ENCODE measurements at places on chromosomes 2 and 18.

GRCh38 chr2:20065885-20066602 is 14.6 kb upstream of the LAPTM4A start:
- H3K4me3 ChIP-seq = no peak overlapping the region
- peaks cover 2% of the 10 kb centered on the region for H3K27me3 ChIP-seq
- no peaks in the 10 kb centered on the region for H3K36me3 ChIP-seq
- no peak for DNase-seq
- H3K27ac ChIP-seq = no peak overlapping the region
- H3K4me1 ChIP-seq = no peaks in the 10 kb centered on the region

DNA sequence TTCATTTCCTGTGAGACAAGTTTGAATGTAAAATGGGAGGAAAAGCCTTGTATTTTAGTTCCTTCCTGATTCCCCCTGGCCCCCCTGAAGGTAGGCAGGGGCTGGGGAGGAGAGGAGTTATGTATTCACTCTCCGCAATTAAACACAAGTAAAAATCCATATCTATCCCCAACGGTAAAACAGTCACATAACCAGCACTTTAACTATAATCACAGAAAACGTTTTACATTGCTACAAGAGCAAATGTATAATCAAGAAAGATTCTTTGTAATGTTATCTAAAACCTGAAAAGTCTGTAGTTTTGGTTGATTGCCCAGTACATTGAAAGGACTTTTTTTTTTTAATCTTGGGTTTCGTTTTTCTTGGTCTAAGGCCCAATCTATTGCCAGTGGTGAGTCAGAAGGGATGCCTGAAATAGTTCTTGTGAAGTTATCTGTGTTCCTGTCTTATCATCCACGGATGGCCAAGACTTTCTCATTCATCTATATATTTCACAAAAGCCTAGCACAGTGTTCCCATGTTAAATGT is 34.5 kb upstream of the CCNYL1 start:
- H3K4me1 ChIP-seq = no peaks in the 10 kb centered on the region
- H3K27ac ChIP-seq = no peak overlapping the region
- DNase-seq = no peak
- no peak overlapping the region for H3K4me3 ChIP-seq
- H3K36me3 ChIP-seq = no peaks in the 10 kb centered on the region

- peaks cover 6% of the 10 kb centered on the region for H3K27me3 ChIP-seq
- peak overlapping the region; percentile 94 for H3K27ac ChIP-seq
- DNase-seq = peak; percentile 18
- peak overlapping the region; percentile 66 for H3K4me3 ChIP-seq
- H3K36me3 ChIP-seq = peaks cover 10% of the 10 kb centered on the region
These were observed 79.2 kb downstream of the SETBP1 start for GRCh38 chr18:44759925-44760342.

GRCh38 chr2:118535818-118536212 is 311.6 kb downstream of the EN1 start:
- H3K36me3 ChIP-seq = no peaks in the 10 kb centered on the region
- no peak for DNase-seq
- no peak overlapping the region for H3K27ac ChIP-seq
- no peaks in the 10 kb centered on the region for H3K4me1 ChIP-seq

GRCh38 chr2:20350041-20350712 is 467 bp downstream of the PUM2 start:
- H3K27me3 ChIP-seq = no peaks in the 10 kb centered on the region
- DNase-seq = peak; percentile 68
- H3K4me3 ChIP-seq = peak overlapping the region; percentile 84
- H3K4me1 ChIP-seq = peaks cover 39% of the 10 kb centered on the region

DNA sequence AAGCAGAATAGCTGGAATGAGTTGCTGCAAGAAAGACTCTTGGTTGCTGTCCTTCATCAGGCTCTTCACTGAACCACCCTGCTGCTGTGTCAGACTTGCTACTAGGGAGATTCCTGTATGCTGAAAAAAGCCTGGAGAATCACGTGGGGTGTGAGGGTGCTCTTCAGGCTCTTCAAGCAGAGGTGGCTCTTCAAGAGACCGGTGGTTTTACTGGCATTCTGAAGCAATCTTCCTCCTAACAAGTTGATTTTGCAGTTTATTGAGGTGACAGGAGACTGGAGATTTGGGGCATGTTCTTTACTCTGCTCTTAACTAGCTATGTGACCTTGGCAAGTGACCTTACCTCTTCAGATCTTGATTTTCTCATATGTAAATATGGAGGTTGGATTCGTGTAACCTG is 14.1 kb downstream of the TMEM178A start:
- H3K4me1 ChIP-seq = no peaks in the 10 kb centered on the region
- H3K27me3 ChIP-seq = peaks cover 27% of the 10 kb centered on the region
- H3K27ac ChIP-seq = no peak overlapping the region
- no peak for DNase-seq
- H3K36me3 ChIP-seq = no peaks in the 10 kb centered on the region
- no peak overlapping the region for H3K4me3 ChIP-seq

- no peaks in the 10 kb centered on the region for H3K4me1 ChIP-seq
- H3K27ac ChIP-seq = no peak overlapping the region
- DNase-seq = no peak
- H3K36me3 ChIP-seq = no peaks in the 10 kb centered on the region
- H3K27me3 ChIP-seq = no peaks in the 10 kb centered on the region
These were observed 306.9 kb downstream of the CPS1 start for GRCh38 chr2:210863283-210863682.

DNA sequence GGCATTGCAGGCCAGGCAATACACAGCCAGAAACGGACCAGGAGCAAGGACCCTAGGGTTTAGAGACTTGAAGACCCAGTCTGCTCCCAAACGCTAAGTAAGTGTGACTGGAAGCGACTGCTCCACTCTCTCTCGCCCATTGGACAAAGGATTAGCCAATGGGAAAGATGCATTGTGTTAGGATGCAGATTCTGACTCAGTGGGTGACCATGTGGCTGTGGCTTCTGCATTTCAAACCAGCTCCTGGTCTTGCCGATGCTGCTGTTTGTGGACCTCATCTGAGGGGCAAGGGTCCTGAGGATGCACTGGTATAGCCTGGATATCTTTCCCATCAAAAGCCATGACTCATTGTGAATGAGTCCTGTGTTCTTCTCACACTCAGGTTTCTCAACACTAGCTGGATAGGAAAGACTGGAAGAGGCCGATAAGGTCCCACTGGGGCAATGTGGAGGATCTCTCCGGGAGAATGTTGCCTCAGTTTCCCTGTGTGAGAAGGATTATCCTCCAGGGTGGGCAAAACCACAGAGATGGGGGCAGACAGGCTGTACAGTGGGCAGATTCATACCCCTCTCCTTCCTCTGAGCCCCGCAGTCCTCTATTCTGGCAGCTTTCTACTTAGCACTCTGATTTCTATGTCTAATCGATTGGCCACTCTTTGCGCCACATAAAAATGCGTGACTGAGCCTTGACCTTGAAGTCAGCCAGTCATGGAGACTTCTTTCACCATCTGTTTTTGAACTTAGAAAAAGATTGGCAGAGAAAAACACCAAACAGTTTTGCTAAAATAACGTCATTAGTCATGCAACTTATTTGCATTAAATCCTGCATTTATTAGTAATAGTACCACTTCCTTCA is 257.1 kb downstream of the PRKCE start:
- no peak for DNase-seq
- peaks cover 5% of the 10 kb centered on the region for H3K4me1 ChIP-seq
- H3K36me3 ChIP-seq = no peaks in the 10 kb centered on the region
- no peak overlapping the region for H3K4me3 ChIP-seq
- H3K27me3 ChIP-seq = no peaks in the 10 kb centered on the region

GRCh38 chr2:238139196-238140039 is 950 bp downstream of the KLHL30 start:
- no peaks in the 10 kb centered on the region for H3K36me3 ChIP-seq
- no peaks in the 10 kb centered on the region for H3K4me1 ChIP-seq
- DNase-seq = peak; percentile 25
- no peak overlapping the region for H3K4me3 ChIP-seq
- H3K27me3 ChIP-seq = no peaks in the 10 kb centered on the region

DNA sequence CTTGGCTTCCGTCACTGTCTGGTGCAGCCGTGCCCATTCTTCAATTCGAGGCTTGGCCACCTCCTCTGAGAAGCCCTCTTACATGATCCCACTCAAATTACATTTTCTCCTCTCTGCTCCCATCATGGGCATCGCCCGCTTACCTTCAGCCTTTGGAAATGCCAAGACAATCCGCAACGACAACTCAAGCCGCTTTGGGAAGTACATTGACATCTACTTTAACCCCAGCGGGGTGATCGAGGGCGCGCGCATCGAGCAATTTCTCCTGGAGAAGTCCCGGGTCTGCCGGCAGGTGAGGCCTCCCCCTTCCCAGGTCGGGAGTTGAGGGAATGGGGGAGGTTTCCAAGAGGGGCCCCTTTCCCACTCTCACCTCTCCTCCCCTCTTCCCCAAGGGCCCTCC is 38.3 kb downstream of the MYO7B start:
- H3K4me3 ChIP-seq = no peak overlapping the region
- no peak overlapping the region for H3K27ac ChIP-seq
- no peaks in the 10 kb centered on the region for H3K36me3 ChIP-seq
- peaks cover 27% of the 10 kb centered on the region for H3K27me3 ChIP-seq

DNA sequence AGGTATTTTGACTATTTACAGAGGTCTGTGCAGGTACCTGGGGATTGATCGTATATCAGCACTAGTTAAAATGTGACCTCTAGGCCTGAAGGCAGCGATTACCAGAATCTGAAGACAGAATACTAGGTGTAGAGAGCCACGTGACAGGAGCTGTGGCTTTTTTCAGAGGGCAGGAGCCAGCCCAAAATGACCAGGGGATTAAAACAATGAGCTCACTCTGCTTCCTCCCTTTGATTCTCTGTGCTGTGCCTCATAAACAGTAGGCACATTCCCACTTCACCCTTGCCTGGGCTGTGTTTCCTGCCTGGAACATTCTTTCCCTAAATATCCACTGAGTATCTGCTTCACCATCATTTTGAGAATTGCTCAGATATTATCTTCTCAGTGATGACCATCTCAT is 15.2 kb downstream of the ITGAV start:
- H3K27ac ChIP-seq = no peak overlapping the region
- H3K4me3 ChIP-seq = no peak overlapping the region
- no peaks in the 10 kb centered on the region for H3K27me3 ChIP-seq
- no peak for DNase-seq
- H3K4me1 ChIP-seq = peaks cover 1% of the 10 kb centered on the region

GRCh38 chr2:139918982-139919381 is 1138.8 kb upstream of the NXPH2 start:
- DNase-seq = no peak
- no peaks in the 10 kb centered on the region for H3K27me3 ChIP-seq
- H3K36me3 ChIP-seq = no peaks in the 10 kb centered on the region
- H3K27ac ChIP-seq = no peak overlapping the region
- no peak overlapping the region for H3K4me3 ChIP-seq

- H3K4me3 ChIP-seq = no peak overlapping the region
- peaks cover 7% of the 10 kb centered on the region for H3K4me1 ChIP-seq
- DNase-seq = no peak
- no peak overlapping the region for H3K27ac ChIP-seq
These were observed 5.9 kb downstream of the ZSCAN30 start for GRCh38 chr18:35283923-35284794.

- no peak for DNase-seq
- no peaks in the 10 kb centered on the region for H3K27me3 ChIP-seq
- no peak overlapping the region for H3K4me3 ChIP-seq
- H3K36me3 ChIP-seq = no peaks in the 10 kb centered on the region
- H3K4me1 ChIP-seq = no peaks in the 10 kb centered on the region
These were observed 50.9 kb upstream of the BIN1 start for GRCh38 chr2:127157651-127158485.

- no peak overlapping the region for H3K4me3 ChIP-seq
- H3K36me3 ChIP-seq = no peaks in the 10 kb centered on the region
- H3K27ac ChIP-seq = no peak overlapping the region
- peaks cover 2% of the 10 kb centered on the region for H3K4me1 ChIP-seq
- no peaks in the 10 kb centered on the region for H3K27me3 ChIP-seq
These were observed 308.3 kb upstream of the EPAS1 start for GRCh38 chr2:45988879-45989278.

GRCh38 chr2:217757108-217757463 is 245.7 kb downstream of the TNS1 start:
- no peak for DNase-seq
- peaks cover 16% of the 10 kb centered on the region for H3K4me1 ChIP-seq
- no peaks in the 10 kb centered on the region for H3K36me3 ChIP-seq
- no peak overlapping the region for H3K4me3 ChIP-seq

- no peak overlapping the region for H3K27ac ChIP-seq
- no peak for DNase-seq
- no peaks in the 10 kb centered on the region for H3K36me3 ChIP-seq
- no peaks in the 10 kb centered on the region for H3K27me3 ChIP-seq
These were observed 185.0 kb downstream of the CELF4 start for GRCh38 chr18:37380546-37381110.

DNA sequence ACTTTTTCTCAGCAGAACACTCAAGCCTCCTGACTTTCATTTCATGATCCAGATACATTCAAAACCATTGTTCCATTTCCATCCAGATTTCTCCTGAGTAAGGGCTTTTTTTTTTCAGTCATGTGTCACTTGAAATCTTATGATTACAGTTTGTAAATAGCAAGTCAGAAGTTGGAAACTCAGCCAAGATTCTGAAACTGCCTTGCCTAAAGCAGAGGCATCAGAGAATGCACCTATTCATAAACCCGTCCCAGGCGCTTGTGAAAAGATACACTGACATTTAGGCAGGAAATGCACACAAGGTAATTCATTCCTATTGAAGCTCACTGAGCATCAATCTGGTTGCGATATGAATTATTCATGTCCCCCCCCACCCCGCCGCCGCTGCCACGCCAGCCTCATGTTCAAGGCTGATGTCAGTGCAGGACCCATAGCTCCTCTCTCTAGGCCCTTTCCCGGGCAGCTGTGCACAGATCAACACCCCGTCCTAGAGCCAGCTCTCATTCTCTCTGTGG is 30.4 kb upstream of the MGAT4A start:
- peaks cover 12% of the 10 kb centered on the region for H3K36me3 ChIP-seq
- H3K4me3 ChIP-seq = peak overlapping the region; percentile 66
- H3K4me1 ChIP-seq = peaks cover 63% of the 10 kb centered on the region
- peak overlapping the region; percentile 78 for H3K27ac ChIP-seq

DNA sequence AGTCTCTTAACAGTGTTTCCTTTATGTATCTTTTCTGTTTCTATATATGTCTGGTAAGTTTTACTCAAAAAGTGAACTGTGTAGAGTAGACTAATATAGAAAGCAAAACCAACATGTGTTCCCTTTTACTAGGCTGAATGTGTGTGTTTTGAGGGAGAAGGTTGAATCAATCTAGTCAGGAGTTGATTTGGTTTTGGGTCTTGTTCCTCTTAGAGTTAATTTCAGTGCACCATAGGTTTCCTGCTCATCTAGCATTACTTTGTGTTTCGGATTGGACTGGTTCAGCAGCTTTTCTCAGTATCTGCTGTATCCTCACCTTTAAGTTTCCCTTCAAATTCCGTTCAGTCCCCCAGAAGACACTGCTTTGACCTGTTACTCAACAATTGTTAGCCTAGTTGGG is 52.0 kb upstream of the TRIM43 start:
- no peak for DNase-seq
- no peaks in the 10 kb centered on the region for H3K27me3 ChIP-seq
- H3K4me3 ChIP-seq = no peak overlapping the region
- H3K27ac ChIP-seq = no peak overlapping the region

DNA sequence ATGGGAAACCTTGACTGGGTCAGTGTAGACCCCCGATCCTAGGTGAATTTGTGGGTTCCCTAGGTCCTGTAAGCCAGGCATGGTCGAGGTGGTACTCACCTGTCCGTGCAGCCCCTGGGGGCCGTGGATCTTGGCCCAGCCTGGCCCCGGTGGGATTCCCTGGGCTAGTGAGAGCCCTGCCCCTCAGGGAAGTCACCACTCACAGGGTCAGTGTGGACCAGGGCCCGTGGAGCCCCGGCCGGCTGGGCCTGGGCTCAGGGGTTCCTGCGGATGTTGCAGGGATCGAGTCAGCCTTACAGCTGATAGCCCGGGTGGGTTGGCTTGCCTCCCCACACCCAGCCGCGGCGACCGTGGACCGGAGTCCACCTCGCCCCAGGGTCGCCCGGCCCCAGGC is 528 bp downstream of the ATG9A start:
- no peaks in the 10 kb centered on the region for H3K27me3 ChIP-seq
- H3K4me3 ChIP-seq = peak overlapping the region; percentile 90
- peaks cover 57% of the 10 kb centered on the region for H3K36me3 ChIP-seq
- DNase-seq = no peak
- H3K4me1 ChIP-seq = peaks cover 37% of the 10 kb centered on the region
